Lower leg skin (tissue), 4 donors: ENCODE measurements at places on chromosomes 12 and 14. TPM values are rescaled to one million over a fixed set of nuclear protein-coding genes. Genes with fewer than 3 reads are reported as not detected.

DNA sequence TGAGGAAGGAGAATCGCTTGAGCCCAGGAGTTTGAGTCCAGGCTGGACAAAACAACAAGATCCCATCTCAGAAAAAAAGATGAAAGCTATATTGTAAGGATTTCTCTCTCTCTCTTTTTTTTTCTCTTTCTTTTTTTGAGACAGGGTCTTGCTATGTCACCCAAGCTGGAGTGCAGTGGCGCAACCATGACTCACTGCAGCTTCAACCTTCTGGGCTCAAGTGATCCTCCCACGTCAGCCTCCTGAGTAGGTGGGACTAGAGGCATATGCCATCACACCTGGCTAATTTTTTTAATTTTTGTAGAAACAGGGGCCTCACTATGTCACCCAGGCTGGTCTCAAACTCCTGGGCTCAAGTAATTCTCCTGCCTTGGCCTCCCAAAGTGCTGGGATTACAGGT lies 5.8 kb upstream of the MRPL42 start:
- no peak for DNase-seq

DNA sequence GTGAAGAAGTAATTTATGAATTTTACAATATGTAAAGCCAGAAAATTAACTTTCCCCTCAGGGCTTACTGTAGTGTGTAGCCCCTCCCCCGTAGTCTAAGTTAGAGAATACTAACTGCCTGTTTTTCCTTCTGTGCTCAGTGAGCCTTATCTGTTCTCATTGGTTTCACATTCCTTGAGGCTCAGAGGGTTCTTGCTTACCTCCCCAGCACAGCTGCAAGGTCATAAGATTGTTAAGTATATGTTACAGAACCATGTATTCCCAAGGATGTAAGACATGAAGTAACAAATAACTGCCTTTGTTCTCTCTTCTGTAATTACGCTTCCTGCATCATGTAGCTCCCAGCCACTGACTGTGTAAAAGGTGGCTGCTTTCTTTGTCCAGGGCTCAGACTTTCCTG lies 1351.1 kb downstream of the TMEM121 start:
- no peak for DNase-seq

DNA sequence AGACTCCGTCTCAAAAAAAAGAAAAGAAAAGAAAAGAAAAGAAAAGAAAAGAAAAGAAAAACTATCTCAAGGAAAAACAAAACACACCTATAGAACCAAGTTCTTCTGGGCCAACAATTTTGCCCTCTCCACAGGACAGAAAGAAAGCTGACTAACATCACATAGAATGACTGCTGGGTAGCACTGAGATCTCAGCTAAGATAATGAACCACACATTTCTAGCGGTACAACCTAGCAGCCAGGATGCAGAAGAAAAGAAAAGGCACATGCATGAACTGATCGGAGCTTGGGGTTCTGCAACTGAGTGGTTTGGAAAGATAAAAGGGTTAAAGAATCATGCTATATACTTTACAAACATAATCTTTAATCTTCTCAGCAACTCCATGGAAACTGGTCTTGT lies 19.5 kb downstream of the TMED10 start:
- no peak for DNase-seq

GRCh38 chr12:2776129-2776806 lies 18.5 kb upstream of the FKBP4 start:
- no peak for DNase-seq

SLC16A7 gene
- 28.9 TPM for total RNA-seq

PIK3C2G gene
- 26.6 TPM for total RNA-seq

GRCh38 chr14:104865631-104866441 lies 768 bp downstream of the CEP170B start:
- peak; percentile 59 for DNase-seq

DNA sequence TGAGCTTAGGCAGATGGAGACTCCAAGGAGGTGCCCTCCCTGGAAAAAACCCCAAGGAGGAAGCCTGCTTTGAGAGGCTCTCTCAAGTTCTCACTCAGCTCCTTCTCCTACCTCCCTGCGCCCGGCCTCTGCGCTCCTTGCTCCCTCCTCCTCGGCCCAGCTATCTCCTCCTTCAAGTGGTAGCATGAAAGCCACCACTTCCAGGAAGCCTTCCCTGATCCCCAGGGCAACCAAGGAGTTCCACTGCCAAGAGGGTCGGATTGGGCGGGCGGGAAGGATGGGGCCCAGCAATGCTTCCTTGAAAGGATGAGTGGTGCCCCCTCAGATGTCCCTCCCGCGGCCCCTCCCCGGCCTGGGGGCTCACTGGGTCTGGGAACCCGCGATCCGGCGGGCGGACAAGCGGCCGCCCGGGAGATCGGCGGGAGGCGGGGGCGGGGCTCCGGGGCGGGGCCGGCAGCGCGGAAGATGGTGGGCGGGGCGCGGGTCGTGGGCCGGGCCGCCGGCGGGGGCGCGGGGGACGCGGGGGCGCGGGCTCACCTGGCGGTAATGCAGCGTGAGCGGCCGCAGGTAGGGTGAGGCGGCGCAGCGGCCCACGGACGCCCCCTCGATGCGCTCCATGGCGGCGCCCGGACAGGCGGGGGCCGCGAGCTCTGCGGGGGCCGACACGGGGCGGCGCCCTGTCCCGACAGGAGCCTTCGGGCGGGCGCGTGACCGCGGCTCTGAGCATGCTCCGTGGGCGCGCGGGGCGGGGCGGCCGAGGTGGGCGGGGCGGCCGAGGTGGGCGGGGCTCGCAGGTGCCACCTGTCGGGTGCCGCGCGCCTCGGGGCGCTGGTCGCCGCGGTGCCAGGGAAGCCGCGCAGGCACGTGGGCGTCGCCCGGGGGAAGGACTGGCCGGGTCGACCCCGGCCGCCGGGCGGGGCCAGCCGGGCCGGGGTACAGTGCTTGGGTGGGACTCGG lies at the start of gene NUDT14:
Gene NUDT14 (minus strand): TSS at position 721 of the 957 bp plus-strand sequence. CDS start 103 bp downstream, at position 618.
- DNase-seq, result peak; percentile 94

DNA sequence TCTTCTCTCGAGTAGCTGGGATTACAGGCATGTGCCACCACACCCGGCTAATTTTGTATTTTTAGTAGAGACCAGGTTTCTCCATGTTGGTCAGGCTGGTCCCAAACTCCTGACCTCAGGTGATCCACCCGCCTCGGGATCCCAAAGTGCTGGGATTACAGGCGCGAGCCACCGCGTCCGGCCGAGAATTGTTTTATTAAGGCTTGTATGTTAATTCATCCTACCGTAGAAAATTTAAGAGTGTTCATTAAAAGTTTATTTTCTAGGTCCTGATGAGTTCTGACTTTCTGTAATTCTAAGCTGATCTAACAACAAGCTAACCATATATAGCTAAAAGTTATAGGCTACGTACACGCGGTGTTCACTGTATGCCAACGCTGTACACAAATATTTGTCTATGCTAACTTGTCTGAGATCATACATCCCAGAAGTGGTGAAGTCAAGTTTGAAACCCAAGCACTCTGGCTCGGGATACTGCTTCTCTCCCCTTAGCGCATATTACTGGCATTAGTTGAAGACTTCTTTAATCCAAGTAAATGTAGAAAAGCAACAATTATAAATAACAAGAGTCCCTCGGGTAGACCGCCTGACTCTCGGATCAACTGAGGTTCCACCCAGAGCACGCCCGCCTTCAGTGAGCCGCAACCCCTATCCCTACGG lies 570 bp upstream of the MRPS35 start:
- peak; percentile 35 for DNase-seq

KLHDC1 gene
- 3.4 TPM for total RNA-seq

IAPP gene
- total RNA-seq, result not detected

DNA sequence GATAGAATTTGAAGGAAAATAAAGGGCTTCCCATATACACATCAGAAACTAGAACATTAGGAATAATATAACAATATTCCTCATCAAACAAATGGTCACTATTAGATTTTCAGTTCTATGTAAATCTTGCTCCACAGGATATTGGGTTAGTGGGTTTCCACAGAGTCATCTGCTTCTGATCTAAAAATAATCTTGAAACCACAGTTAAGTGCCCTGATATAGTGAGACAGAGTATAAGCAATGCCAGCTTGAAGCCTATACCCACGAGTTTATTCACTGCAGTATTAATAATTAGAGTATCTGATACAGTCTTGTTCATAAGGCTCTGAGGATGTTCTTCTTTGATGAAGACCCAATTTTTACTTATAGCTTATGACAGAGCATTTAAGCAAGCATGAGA lies 74.5 kb upstream of the ATF7IP start:
- no peak for DNase-seq

FGF6 gene
- total RNA-seq, result not detected

GPR65 gene
- total RNA-seq, result 0.23 TPM

DNA sequence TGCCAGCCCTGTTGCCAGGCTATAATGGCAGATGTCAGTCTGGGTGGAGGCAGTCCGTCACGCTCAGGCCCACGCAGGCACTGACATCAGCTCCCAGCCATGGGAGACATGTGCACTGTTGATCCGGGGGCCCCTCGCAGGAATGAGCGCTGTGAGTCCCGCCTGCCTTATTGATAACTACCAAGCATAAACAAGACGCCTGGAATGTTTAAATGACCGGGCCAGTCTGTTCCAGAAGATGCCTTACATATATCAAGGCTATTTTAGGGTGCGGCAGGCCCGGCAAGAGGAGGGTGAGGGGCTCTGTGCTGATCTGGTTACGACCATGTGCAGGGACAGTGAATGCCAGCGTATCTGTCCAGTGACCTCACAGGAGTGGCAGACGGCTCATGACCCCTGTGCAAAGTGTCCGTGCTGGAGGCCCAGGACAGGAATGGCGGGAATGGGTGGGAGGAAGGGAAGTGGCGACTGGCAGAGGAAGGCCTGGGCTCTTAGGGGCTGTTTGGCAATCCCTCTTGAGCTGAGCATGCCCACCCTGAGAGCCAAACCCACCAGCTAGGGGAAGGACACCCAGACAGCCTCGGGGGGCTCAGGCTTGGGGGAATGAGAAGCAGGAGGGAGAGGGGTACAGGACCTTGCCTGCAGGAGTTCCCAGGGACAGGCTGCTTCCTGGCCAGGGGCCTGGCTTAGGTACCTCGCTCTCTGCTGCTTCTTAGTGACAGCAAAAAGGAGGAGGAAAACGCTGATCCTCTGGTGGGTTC lies 49.3 kb downstream of the DLK1 start:
- no peak for DNase-seq

DNA sequence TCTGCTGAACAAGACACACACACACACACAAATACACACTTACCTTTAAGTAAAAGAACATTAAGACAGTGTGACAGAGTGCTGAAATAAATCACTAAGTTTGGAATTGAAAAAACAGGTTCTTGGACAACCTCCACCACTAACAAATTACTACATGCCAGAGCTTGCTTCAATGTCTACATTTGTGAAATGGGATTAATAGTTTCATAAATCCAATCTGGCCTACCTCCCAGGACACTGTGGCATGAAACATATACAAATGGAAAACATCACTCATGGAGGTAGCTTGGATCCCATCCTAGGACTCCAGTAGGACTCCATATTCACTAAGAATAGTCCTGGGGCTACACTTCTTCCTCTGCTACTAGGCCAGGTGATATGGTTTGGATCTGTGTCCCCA lies 8.2 kb upstream of the CCDC60 start:
- DNase-seq, result peak; percentile 19

DNA sequence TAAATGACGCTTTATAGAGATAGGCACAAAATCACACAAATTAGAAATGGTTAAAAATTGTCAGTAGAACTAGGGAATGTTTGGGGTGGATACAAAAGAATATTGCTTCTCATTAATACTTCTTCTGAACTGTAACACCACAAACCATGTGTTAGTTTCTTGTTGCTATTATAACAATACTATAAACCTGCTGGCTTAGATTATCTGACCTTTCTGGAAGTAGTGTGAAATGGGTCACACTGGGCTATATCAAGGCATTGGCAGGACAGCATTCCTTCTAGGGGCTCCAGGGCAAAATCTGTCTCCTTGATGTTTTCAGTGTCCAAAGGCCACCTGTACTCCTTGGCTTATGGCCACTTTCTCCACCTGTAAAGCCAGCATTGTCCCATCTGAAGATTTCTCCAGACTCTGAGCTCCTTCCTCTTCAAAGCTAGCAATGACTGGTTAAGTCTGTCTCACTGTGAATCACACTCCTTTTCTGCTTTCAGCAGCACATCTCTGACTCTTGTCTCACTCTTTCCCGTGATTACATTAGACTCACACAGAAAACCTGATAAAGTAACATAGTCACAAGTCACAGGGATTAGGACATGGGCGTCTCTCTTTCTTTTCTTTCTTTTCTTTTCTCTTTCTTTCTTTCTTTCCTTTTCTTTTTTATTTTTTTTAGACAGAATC lies 86.3 kb downstream of the SLC15A4 start:
- no peak for DNase-seq

GRCh38 chr14:91363776-91364523 lies 53.7 kb downstream of the CCDC88C start:
- no peak for DNase-seq

DNA sequence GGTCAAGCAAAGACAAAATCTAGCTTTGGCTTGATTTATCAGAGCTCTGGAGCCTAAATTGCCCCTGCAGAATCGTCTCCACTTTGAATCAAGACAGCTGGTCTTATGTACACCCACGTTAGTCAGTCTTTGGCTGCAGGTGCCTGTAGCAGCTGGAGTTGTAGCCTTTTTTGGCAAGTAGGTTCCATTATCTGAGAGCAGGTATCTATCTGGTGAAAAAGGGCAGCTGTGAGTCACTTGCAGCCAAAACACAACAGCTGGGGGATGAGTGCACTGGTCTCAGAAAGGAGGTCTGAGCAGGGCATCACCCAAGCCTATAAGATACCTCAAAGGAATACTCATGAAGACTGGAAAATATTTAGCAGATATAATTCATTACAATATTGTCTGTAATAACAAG lies 43.6 kb upstream of the KCNH5 start:
- DNase-seq, result no peak

OVCH1 gene
- total RNA-seq, result not detected

- DNase-seq, result no peak
Observed at GRCh38 chr12:110301065-110301806, 20.2 kb downstream of the ATP2A2 start.

GRCh38 chr12:3884671-3885070 lies 11.5 kb upstream of the PARP11 start:
- no peak for DNase-seq

GRCh38 chr12:19925841-19926240 lies 442.5 kb upstream of the PDE3A start:
- no peak for DNase-seq
